ENCODE measurements at places on chromosomes 1 and 21. TPM values are rescaled to one million over a fixed set of nuclear protein-coding genes. Genes with fewer than 3 reads are reported as not detected.

DNA sequence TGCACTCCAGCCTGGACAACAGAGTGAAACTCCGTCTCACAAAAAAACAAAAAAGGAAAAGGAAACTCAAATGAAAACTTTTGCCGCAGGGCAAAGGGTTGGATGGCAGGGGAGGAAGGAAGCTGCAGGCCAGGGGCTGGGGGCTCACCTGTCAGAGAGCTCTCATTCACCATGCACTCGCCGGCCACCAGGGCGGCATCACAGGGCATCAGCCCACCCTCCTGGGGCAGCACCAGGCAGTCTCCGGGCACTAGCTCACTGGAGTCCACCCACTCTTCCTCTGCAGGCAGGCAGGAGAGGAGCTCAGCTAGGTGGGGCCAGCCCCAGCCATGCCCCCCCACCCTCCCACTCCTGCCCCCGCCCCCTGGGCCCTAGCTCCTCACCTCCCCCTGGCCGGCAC is 11.9 kb downstream of the ATP13A2 start:
- ATAC-seq: no peak

- no peak for ATAC-seq
Observed at GRCh38 chr1:109826930-109827349, 63.2 kb upstream of the EPS8L3 start.

DNA sequence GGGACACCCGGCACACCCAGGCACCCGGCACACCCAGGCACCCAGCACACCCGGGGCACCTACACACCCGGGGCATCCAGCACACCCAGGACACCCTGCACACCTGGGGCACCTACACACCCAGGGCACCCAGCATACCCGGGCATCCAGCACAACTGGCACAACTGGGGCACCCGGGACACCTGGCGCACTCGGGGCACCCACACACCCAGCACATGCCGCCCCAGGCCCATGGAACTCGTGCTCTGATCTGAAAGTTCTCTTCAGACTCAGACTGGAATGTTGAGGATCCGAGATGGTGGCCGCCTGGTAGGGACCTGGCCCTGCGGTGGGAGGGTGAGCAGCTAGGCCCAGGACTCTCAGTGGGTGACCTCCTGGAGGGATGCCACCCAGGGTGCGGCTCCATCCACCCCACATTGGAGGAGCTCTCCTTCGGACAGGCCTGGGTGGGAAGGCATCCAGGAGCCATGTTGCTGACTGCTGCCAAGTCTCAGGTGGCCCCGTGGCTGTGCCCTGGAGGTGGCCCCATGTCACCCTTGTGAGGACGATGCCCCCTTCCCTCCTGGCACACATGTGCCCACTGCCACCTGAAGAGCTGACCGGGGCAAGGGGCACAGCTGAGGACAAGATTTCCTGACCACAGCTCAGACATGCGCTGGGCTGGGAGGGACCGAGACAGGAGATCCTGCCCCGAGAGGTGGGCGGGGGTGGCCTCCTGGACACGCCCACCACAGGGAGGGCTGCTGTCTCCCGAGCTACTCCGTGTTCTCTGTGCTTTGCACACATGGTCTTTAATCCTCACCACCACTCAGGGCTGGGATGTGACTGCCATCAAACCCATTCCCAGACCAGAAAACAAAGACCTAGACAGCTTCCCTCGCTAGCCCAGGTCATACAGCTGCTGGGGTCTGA is 37.0 kb downstream of the UBE2G2 start:
- ATAC-seq: no peak

- no peak for ATAC-seq
Observed at GRCh38 chr1:102901996-102902395, 206.3 kb downstream of the COL11A1 start.

DNA sequence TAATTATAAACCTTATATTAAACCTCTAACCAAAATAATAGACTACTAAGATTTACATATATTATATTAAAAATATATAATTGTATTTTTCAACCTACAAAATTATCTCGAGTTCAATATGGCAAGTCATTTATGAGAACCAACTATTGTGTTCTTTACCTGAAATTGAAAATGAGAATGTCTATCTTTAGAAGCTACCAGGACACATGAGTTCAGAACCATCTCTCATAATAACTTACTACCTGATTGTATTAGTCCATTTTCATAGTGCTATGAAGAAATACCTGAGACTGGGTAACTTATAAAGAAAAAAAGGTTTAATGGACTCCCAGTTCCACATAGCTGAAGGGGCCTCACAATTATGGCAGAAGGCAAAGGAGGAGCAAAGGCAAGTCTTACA is 6.8 kb downstream of the HAO2 start:
- no peak for ATAC-seq

GRCh38 chr1:222757646-222758268 is 20.8 kb downstream of the FAM177B start:
- peak; percentile 55 for ATAC-seq

GRCh38 chr1:97392701-97393100 is 528.1 kb downstream of the DPYD start:
- no peak for ATAC-seq

GRCh38 chr1:183215076-183215720 is 29.1 kb downstream of the LAMC2 start:
- no peak for ATAC-seq

The C1QA gene
- 453 TPM for total RNA-seq

The VHLL gene
- total RNA-seq: not detected

The TSNAX gene
- total RNA-seq: 35.6 TPM

- ATAC-seq: no peak
Observed at GRCh38 chr1:201016943-201017827, 6.3 kb downstream of the KIF21B start.

DNA sequence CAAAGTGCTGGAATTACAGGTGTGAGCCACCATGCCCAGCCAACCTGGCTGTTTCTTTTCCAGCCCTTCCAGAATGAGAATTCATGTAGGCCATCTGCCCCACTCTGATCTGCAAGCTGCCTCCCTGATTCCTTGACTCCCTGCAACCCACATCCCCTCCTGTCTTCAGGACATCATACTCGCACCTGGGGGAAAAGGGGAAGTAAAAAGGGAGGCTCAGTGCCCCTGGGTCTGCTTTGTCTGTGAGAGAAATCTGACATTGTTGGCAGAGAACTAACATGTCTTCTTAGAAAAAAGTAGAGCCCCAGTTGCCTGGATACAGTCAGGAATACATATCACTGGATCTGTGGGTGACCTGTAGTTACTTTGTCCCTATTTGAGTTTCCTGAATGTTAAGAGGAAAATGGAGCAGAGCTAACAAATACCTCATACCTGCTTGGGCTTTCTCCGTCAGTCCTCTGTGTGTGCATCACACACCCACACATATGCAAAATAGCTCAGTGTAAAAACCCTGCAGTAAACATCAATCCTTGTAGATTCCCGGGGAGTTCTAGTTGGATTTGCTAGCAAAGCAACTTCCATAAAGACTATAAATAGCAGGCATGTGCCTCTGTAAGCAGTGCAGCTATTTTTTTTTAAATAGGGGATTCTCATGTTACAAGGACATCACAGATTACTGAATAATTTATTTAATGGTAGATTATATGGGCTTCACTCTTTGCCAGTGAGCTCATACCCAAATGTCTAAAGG is 62.9 kb downstream of the TEX35 start:
- ATAC-seq: no peak

GRCh38 chr1:35576061-35576765 is 3.1 kb downstream of the TFAP2E start:
- ATAC-seq: no peak

- ATAC-seq: no peak
Observed at GRCh38 chr1:21836010-21836409, 23.9 kb downstream of the LDLRAD2 start.

The RRP15 gene
- total RNA-seq: 10.0 TPM

The MYCL gene
- total RNA-seq: 0.27 TPM

GRCh38 chr1:37394574-37395464 is 79.6 kb upstream of the ZC3H12A start:
- no peak for ATAC-seq

- peak; percentile 32 for ATAC-seq
Observed at GRCh38 chr1:178541829-178542553, 29.1 kb downstream of the TEX35 start.

The GBP7 gene
- not detected for total RNA-seq

GRCh38 chr1:107169615-107170014 is 28.8 kb downstream of the NTNG1 start:
- no peak for ATAC-seq

- ATAC-seq: no peak
Observed at GRCh38 chr1:232641507-232641906, 11.6 kb upstream of the SIPA1L2 start.

The TOMM40L gene
- 24.3 TPM for total RNA-seq

GRCh38 chr1:86527306-86527705 is 19.6 kb upstream of the CLCA4 start:
- ATAC-seq: no peak

- no peak for ATAC-seq
Observed at GRCh38 chr21:34974162-34974981, 74.7 kb downstream of the RUNX1 start.

DNA sequence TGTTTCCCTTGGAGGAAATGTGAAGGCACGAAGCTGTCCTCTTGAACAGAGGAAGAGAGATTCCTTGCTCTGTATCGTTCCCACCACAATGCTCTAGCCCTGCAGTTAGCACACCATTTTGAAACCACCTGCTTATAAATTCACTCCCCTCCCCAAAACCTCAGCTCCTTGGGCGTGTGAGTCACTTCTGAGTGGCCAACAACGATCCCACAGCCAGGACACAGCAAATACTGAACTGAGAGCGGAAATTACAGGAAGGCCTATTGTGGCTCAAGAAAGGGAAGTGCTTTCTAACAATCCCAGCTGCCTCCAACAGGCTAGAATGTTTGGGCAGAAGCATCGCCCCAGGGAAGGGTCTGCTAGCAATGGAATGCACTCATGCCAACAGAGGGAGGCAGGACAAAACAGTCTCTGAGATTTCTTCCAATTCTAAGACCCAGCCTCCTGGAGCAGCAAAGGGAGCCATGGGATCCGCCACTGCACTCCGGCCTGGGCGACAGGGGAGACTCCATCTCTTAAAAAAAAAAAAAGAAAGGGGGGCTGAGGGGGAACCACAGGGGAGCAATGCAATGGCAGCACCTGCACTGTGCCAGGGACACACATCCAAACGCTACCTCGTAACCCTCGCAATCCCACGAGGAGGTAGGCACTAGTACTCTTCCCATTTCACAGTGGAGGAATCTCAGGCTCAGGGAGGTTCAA is 1.9 kb downstream of the TMEM53 start:
- ATAC-seq: no peak

DNA sequence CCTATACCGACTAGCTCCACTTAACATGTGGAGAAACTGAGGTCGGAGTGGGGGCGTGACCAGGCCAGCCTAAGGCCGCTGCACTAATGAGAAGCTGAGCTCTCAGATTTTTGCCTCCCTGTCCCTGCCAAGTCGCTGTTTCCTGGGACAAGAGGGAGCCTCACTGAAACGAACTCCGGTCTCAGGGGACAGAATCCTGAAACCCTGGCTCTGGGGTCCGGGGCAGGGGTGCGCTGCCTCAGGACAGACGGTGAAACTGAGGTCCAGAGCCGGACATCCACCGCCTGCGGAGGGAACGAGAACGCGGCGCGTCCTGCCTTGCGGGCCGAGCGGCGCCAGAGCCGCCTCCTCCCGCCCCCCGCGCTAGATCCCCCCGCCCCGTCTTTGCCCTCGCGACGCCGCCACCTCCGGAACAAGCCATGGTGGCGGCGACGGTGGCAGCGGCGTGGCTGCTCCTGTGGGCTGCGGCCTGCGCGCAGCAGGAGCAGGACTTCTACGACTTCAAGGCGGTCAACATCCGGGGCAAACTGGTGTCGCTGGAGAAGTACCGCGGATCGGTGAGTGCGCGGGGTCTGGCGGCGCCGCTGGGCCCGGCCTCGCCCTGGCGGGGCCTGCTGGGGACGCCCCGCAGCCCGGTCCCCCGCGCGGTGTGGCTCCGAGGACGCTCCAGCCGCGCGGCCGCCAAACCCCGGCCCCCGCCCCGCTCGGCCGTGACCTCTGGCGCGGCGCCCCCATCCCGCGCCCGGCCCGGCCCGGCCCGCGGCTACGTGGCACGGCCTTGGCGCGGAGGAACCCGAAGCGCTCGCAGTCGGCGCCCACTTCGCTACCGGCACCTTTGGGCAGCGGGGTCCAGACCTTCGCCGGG is at the start of gene GPX7:
Gene GPX7 (plus strand): TSS at position 381 of the 865 bp plus-strand sequence. CDS start 39 bp downstream, at position 420.
- peak; percentile 67 for ATAC-seq

The PERM1 gene
- total RNA-seq: 1.4 TPM

DNA sequence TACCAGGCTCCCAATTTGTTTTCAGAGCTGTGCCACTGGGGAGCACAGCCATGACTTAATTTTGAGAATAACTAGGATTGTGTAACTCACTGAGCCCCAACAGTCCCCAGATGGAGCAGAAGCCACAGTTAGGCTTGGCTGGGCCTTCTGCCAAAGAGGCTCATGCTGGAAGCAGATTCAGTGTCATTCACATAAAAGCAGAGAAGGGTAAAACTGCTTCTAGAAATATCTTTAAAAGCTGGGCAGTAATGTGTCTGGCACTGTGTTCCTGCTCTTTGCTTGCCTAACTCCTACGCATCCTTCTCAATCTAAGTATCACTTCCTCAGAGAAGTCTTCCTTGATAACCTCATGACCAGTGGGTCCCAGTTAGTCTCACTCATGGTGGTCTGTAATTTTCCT is 20.3 kb downstream of the STK40 start:
- ATAC-seq: peak; percentile 26

The KCNE2 gene
- total RNA-seq: 1.5 TPM

The TTC34 gene
- total RNA-seq: not detected

DNA sequence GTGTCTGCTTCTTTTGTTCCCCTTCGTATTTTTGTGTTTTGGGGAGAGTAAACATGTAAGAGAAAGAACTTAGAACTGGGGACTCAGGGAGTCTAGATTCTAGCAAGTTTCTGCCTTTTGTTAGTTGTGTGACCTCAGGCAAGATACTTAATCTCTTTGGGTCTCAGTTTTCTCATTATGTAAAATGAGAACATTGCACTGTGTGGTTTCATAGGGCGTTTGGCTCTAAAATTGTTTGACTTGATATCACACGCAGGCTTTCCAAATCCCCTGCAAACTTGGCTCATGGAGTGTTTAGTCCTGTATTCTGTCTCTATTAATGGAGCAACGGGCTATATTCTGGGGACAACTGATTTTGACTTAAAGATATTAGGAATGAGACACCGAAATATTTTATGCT is 57.7 kb downstream of the NTNG1 start:
- ATAC-seq: no peak

The SAMSN1 gene
- 3.3 TPM for total RNA-seq

- no peak for ATAC-seq
Observed at GRCh38 chr1:149978547-149979023, 31.9 kb downstream of the OTUD7B start.

The OR2T27 gene
- total RNA-seq: not detected
